ENCODE measurements at places on chromosomes 1 and 21.

DNA sequence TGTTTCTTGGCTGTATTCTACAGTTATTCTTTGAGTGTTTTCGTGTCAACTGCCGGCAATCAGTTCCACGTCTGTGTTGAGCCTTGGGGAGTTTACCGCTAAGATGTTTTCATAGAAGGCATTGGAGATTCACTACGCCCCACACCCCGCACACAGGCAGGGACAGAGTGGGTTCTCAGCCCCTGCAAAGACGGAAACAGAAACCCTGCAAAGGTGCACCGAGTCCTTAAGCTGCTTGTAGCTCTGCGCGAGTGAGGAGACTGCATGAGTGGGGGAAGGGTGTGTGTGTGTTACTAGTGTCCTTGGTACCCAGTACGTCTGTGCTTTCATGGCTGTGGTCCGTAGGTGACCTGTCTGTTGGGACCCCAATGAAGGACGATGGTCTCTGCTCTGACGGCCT, 1.9 kb downstream of the LHX4 start:
- no peak for DNase-seq

GRCh38 chr1:82091729-82092128, 291.0 kb downstream of the ADGRL2 start:
- DNase-seq, result no peak

DNA sequence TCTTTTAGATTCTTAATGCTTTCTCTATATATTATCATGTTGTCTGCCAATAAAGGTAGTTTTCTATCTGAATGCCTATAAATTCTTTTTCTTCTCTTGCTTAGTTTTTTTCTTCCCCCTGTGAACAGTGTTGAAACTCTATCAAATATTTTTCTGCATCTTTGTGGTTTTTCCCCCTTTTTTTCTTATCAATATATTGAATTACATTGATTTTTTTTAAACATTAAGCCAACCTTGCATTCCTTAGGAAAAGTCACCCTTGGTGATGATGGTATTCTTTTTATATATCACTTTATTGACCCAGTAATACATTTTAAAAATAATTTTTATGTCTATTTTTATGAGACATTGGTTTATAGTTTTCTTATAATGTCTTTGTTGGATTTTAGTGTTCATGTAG, 131.7 kb downstream of the RABGAP1L start:
- no peak for DNase-seq

DNA sequence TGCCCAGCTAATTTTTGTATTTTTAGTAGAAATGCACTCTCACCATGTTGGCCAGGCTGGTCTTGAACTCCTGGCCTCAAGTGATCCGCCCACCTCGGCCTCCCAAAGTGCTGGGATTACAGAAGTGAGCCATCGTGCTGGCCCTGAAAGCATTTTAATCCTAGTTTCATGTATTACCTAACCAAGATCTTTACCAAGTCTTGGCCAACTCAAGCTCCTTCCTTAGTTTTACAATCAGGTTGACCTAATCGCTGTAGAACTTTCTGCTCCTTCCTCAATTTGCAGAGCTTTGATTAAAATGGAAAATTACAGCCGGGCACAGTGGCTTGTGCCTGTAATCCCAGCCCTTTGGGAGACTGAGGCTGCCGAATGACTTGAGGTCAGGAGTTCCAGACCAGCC, 3.2 kb upstream of the TMEM63A start:
- DNase-seq, result no peak

DNA sequence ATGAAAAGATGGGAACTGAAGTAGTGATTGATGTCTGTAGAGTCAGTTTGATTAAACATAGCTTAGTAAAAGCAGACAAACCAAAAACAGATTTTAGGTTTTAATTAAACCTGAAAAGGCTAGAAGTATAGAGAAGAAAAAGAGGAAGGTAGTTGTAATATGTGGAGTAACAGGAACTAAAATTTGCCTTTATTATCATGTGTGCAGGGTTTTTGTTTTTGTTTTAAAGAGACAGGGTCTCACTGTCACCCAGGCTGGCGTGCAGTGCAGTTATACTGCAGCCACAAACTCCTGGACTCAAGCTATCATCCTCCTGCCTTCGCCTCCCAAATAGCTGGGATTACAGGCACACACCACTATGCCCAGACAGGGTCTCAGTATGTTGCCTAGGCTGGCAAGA, 6.0 kb downstream of the TOR1AIP1 start:
- no peak for DNase-seq

GRCh38 chr1:32066489-32066873, 6.3 kb upstream of the TMEM39B start:
- no peak for DNase-seq

DNA sequence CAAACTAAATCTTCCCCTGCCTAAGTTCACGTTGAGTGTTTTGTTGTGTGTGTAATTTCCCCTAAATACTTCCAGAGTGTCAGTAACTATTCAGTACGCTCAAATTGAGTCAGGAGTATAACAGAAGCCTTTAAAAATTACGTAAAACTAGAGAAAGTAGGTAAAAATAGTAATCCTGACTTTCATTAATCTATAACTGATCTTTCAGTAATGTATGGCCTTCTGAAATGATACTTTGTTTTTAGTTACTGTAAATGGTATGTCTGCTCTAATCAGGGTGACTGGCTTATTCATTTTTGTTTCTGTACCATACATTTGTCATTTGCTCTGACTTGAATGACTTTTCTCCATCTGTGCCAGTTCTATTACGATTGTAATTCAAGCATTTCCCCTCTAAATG, 29.4 kb downstream of the MIER1 start:
- no peak for DNase-seq

DNA sequence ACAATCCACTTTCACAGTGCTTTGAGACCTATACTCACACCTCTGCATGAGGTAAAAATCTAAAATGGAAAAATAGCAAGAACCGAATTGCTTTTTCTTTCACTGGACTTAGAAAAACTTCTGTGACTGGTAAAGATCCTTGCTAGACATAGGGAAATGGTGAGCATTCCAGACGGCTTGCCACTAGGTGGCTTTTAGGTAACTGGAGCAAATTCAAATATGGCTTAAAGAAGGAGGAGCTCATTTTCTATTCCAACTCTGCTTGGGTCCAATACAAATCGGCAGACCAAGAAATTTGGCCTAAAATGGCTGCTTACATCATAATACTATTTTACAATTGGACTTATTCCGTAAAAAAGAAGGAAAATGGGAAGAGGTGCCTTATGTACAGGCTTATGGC, 977.9 kb downstream of the ADGRL2 start:
- no peak for DNase-seq

GRCh38 chr1:167594822-167595221, 35.2 kb upstream of the RCSD1 start:
- DNase-seq, result no peak

- no peak for DNase-seq
These were observed 11.8 kb upstream of the SDHB start for GRCh38 chr1:17065666-17066065.

- DNase-seq, result no peak
These were observed 3.3 kb downstream of the AMPD2 start for GRCh38 chr1:109622895-109623294.

DNA sequence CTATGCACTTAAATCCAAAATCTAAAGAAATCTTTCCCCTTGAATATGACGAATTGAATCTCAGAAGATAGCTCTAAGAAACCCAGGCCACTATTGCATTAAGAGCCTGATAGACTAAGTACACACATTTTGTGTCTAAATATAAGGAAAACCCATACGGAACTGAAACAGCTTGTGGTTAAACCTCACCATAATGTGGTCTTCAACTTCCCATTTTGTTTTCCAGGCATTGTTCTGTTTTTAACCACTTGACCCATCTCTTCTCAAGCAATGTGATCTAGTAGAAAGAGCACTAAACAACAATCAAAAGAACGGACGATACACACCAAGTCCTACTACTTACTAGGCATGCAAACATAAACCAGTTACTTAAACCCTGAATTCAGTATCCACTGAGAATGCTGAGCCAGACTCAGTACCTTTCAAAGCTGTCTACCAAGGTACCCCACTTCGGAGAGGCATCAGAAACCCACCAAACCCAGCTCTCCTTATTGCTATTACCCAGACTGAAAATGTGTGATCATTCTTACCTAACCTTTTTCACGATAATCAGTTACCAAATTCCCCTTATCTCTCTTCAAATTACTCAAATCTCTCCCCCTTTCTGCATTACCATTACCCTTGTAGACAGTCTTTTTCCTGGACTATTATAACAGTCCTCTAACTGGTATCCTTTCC, 12.8 kb downstream of the OTUD7B start:
- DNase-seq, result no peak

GRCh38 chr1:22536506-22536905, 26.8 kb upstream of the EPHA8 start:
- DNase-seq, result no peak

- DNase-seq, result no peak
These were observed 29.3 kb downstream of the MORC3 start for GRCh38 chr21:36349315-36349714.

- no peak for DNase-seq
These were observed 5.7 kb downstream of the HSPG2 start for GRCh38 chr1:21931171-21932093.

- no peak for DNase-seq
These were observed 499.6 kb upstream of the C1orf87 start for GRCh38 chr1:60573121-60573520.

DNA sequence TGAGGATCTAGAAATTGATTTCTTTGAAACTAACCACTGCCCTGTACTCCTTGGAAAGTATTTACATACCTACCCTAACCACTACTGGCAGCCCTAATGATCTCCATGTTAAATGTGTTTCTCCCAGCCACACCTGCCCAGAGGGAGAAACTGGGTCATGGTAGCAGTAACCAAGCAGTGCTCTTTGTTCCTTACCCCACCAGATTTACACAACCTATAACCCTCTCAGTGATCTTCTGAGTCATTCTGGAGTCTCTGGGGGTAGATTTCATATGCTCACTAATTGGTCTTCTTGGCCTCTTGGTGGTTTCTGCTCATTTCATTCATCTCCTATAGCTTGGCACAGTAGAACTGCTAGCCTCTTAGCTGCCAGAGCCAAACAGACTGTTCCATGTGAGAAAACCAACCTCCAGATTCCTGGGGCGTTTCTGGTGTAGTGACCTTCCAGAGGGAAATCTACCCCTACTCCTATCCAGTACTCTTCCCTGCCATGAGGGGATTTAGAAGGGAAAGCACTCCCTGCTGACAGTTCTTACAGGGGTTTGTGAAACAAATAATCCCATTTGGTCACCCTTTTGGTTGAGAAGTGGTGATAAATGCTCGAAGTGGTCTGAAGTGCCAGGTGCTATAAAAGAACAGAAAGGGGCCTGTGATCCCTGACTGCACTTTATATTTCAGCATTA, 36.2 kb upstream of the LRIG2 start:
- DNase-seq, result no peak

DNA sequence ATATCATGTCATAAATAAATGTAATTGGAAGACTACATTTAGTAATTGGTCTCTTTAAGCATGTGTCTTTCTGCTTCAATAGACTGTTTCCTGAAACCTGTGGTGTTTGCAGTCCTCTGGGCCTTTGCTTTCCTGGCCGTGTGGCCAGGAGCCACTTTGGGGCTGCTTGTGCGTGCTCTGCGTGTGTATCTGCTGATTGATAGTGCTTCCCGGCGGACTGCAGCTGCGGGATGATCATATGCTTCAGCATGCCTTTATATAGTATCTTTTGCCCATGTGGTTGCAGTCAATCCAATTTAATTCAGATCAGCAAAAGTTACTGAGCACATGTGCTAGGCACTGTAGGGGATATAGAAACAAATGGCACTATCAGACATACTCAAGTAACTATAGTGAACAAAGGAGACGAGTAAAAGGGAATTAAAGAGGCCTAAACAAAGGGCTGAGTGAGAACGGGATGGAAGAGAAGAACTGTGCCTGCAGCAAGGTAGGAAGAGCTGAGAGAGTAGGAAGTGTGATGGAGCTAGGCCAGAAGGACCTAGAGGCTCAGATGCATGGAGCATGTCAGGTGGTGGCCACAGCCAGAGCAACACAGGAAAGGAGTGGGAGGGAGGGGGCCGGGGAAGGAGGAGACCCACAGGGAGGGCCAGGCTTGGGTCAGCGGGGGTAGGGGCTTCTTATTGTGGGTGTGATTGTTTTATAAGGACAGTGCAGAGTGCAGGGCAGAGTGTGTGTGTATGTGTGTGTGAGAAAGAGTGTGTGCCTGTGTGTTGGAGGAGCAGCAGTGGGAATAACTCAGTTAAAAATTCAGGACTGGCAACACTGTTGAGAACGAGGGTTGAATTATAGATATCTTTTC, 27.2 kb upstream of the TTF2 start:
- no peak for DNase-seq

DNA sequence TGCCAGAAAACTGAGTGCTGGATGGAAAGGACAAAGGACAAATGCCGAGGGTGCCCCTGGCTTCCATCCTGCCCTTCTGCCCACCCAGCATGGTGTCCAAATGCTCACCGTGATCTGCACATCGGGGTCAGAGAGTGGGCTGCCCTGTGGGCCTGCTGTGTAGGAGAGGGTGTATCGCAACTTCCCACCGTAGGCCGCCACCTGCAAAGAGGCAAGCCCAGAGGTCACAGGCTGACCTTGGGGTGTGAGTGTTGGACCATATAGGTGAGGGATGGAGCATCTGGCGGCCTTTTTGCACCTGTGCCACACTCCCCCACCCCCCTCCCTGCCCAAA, 53.5 kb downstream of the LDLRAD2 start:
- DNase-seq, result no peak

GRCh38 chr1:176670853-176671252, 207.9 kb downstream of the PAPPA2 start:
- no peak for DNase-seq

GRCh38 chr1:230542681-230543080, 99.6 kb upstream of the COG2 start:
- no peak for DNase-seq

- no peak for DNase-seq
These were observed 604.8 kb upstream of the CXADR start for GRCh38 chr21:16908077-16908476.

Measured in GM18507 (cell line).